ENCODE measurements at places on chromosomes 12 and 14.

DNA sequence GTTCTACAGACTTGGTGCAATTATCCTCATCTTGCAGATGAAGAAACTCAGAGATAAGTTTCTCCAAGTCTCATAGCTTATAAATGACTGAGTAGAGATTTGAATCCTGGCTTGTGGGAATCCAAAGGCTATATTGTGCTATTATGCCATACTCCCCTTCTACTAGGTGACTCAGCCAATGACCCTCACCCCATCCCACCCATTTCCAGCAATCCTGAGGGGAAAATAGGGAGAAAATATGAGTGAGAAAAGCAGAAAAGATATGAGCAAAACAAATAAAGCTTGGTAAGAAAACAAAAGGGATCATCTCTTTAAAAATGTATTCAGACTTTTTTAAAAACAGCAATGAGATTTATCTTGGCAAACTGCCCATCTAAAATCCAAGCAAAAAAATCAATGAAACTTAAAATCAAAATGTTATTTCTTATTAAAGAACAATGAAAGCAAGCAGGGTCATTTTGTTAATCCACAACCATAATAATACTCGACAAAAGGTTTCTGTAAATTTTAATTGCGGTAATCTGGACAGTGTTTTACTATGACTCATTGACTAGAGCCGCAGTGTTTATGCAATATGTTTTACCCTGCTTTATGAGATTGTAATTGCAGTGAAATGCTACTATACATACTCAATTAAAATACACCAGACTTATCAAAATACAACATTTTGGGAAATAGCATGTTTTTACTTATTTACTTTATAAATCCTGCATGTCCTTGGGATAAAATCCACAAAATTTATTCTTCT lies 13.1 kb upstream of the LGR5 start:
- DNase-seq = no peak

DNA sequence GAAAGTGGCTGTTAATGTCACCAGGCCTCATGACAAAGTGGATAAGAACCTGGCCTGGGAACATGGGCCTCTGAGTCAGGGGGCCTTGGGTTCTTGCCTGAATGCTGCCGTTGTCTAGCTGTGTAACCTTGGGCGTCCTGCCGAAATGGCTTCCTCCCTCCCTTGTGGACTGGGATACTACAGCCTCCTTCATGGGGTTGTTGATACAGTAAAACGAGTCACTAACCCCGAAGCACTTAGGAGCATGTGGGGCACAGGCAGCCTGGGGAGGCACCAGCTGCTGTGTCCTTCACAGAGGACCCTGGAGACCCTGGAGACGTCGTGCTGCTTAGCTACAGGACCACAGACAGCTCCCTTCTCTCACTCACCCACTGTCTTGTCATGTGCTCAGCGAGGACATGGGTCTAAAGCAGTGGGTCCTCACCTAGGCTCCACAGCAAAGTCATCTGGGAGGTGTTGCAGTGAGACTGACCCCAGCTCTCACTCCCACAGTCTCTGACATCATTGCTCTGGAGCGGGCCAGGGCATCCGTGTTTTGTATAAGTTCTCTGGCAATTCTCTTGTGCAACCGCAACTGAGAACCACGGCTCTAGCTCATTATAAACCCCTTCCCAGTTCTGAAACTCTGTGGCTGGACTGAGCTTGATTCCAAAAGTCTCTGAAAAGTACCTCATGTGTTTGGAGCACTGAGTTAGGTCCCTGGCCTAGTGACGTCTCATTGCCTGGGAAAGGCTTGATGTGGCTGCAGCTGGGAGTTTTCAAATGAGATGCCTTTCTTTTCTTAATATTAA lies 42.1 kb downstream of the SERPINA3 start:
- no peak for DNase-seq

DNA sequence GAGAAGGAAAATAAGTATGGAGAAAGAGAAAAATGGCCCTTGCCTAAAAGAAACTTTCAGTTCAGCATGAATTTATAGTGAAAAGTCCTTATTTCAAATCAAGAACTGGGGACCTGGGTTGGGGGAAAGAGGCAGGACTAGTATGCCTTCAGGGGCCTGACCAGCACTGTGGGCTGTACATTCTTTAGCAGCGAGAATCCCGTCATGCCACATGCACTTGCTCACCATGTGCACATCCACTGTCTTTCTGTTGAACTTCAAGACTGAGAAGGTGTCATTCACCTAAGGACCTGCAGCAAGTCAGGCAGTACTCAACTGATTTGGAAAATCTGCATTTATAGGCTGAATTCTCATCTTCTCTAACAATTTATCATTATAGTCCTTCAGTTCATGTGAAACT lies 50.2 kb downstream of the RAB35 start:
- no peak for DNase-seq

DNA sequence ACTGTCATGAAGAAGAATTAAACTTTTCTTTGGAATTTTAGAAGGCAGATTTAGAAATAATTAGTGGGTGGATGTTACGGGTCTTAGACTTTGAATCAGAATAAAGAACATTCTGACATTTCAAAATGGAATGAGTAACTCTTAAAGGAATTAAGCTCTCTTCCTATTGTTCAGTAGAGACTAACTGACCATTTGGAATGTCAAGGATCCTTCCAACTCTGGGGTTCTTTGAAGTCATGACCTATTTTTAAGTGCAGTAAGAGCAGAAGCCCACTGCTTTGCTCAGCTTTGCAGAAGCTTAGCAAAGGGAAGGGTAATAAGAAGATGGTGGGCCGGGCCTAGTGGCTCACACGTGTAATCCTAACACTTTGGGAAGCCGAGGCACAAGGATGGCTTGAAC lies 4.0 kb downstream of the CHURC1 start:
- no peak for DNase-seq

DNA sequence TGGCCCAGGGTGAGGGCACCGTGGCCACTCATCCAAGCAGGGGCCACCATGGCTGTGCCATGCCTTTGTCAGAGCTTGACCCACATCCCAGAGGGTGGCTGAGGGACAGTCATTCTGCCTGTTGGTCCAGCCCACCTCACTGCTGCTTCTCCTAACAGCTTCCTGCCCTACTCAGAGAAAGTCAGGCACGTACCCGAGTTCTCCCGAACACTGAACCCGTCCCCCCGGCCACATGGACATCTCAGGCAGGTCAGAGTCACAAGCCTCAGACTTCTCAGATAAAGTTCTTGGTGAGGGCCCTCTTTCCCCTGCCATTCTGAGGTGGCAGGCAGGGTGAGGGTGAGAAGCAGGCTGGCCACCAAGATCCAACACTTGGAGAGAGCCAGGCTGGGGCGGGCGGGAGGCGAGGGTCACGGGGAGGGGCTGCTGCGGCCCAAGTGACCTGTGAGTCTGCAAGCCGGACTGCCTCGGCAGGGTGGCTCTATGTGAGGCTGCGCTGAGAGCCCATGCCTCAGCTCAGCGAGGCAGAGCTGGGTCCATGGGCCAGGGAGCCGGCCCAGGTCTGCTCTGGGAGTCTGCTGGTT lies 317.8 kb downstream of the TMEM121 start:
- DNase-seq = no peak

Measured in lower lobe of right lung (tissue), 2 donors.